ENCODE measurements at places on chromosomes 6 and 20. TPM values are rescaled to one million over a fixed set of nuclear protein-coding genes. Genes with fewer than 3 reads are reported as not detected.

DNA sequence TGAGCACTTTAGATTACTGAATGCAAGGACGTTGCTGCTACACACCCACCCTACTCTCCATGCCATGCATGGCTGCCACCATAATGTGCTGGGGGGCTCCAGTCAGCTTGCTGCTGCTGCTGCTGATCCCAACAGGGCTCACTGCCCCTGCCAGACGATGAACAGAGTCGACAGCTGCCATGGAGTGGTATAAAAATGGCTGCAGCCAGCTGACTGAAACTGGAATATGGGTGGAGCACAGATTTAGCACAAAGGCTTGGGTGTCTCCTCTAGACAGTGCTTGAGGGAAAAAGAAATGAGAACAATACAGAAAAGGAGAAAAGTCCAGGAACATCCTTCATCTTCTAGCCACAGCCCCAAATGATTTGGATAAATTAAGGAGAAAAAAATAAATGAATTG lies 150.7 kb downstream of the PDSS2 start:
- DNase-seq = no peak

DNA sequence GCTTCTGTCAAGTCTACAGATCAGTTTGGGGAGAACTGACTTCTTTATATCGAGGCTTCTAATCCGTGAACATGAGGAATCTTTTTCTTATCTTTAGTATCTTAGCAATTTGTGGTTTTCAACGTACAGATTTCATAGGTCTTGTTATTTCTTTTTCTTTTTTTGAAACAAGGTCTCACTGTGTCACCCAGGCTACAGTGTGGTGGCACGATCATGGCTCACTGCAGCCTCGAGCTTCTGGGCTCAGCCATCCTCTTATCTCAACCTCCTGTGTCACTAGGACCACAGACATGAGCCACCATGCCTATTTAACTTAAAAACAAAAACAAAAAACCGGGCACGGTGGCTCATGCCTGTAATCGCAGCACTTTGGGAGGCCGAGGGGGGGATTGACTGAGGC lies 29.3 kb downstream of the DNAJC5 start:
- DNase-seq = no peak

PLG gene
- total RNA-seq = not detected

OXT gene
- not detected for total RNA-seq

DNA sequence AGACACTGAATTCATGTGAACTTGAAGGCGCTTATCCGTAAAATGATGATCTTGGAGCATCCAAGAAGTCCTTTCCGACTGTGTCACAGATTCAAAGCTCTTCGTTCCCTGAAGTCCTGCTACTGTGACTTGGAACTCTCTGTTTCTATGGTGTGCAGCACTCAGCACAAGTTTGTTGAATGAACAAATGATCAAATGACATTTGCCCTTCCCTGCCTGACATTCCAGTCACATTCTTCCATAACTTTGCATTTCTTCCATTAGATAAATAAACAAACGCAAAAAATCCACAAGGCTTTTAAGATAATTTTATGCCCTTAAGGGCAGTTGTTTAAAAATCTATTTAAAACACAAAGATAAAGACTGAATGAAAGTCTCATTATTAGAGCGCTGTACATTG lies 39.9 kb downstream of the SGK1 start:
- DNase-seq = no peak

POM121L2 gene
- total RNA-seq = not detected

DNA sequence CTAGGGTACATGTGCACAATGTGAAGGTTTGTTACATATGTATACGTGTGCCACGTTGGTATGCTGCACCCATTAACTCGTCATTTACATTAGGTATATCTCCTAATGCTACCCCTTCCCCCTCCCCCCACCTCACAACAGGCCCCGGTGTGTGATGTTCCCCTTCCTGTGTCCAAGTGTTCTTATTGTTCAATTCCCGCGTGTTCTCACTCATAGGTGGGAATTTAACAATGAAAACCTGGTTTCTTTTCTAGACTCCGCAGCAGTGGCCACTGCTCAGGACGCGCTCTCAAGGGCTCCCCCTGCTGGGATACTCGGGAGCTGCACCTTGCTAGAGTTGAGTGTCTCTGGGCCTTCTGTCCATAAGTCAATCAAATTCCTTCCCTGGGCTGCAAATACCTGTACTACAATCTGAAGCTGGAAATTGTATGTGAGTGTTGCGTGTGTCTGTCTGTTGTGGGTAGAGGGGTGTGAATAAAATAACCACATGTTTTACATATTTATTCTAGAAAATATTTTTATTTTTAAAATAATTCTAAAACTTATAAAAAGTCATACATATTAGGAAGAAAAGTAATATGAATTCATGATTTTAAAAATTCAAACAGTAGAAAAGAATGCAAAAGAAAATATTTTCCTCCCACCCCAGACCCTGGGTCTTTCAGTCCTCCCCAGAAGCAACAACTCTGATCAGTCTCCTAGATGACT lies 8.2 kb upstream of the CEP250 start:
- peak; percentile 69 for DNase-seq

ZNF311 gene
- total RNA-seq = 3.7 TPM

DNA sequence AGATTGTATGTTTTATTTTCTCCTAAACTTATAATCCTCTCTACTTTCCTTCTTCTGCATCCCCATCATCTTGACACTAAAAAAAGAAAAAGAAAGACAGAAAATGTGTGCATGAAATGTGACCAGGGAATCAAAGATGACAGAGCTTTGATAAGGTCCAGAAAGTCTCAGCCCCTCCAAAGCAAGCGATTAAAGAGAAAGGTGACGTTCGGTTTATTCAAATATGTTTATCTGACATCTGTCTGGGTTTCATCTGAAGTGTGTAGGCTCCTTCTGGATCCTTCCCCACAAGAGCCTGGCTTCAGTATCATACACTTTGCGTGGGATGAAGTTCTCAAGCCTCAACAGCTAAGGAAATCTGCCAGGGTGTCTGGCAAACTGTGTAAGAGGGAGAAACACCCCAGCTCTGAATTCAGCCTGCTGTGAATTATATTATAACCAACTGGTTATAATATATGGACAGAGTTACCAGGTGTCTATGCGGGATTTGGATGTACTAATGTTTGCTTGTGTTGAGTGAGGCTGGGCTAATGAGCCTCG lies 263.0 kb downstream of the ZNF217 start:
- no peak for DNase-seq

Measured in breast epithelium (tissue), 4 donors.